ENCODE measurements at places on chromosomes 3 and 15.

- DNase-seq, result peak; percentile 2
Measured at GRCh38 chr15:100255644-100256043, 86.1 kb downstream of the ADAMTS17 start.

DNA sequence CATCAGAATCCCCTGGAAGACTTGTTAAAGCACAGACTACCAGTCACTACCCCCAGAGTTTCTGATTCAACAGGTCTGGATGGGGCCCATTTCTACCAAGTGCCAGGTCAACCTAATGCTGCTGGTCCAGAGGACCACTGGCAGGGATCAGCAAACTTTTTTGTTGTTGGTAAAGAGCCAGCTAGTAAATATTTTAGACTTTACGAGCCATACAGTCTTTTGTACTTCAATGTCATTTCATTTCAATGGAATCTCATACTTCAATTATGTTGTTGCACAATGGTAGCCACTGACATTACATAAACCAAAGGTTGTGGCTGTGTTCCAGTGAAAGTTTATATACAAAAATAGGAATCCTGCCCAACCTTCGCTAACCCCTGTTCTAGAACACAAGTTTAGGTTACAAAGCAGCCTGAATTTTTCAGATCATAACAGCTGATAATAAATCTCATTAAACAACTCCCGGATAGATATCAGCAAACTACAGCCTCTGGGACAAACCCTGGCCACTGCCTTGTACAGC, 28.7 kb downstream of the ULK4 start:
- DNase-seq, result no peak

DNA sequence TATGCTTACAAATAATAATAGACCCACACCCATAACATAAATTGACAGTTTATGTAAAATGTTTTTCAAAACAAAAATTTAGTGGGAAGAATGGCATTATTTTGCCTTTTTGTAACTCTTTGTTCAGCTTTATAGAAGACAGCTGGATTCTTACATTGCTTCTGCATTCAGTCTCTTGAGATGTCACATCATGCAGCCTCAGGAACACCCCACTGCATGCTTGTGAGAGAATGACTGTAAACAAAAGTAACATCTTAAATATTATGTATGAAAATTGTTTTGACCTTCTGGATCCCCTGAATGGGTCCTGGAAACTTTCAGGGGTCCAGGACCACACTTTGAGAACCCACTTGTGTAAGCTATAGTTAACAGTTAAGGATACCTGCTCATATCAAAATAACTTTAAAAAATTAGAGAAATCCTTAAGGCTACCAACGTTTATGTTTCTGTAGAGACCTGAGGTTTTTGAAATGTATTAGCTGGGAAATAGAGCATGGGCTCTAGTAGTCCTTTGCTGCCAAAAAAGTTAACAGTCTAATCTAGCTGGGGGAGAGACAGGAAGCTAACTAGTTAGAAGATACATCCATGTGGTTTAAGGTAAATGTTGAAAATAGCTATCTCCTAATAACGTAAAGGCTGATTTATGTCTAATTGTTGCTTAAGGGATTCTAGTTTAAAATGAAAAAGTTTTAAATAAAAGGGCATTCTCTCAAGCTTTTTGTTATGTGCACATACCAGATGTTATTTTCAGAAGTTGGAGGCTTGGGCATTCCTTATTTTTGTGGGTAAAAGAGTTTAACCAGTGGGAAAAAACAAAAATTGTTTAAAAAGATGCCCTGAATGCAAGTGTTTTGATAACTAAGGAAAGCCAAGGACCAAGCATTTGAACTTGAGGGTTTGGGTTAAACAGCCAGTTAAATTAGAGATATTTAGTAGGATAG, 3.8 kb downstream of the USP3 start:
- no peak for DNase-seq

DNA sequence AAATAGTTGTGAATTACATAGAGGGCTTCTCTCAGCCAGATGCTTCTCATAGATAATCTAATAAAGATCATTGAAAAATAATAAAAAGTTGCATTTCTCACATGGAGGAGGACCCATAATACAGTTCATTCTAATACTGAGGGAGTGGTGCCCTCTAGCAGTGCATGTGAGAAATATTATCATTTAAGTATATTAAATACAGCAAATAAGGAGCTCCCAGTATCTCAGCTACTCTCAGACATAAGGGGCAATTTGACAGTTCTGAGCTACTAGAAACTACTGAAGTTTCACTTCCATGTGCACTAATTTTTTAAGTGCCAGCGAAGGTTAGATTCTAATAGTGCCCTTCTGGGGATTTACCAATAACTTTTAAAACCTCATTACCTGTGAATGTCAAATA, 188.3 kb downstream of the IL5RA start:
- DNase-seq, result no peak

DNA sequence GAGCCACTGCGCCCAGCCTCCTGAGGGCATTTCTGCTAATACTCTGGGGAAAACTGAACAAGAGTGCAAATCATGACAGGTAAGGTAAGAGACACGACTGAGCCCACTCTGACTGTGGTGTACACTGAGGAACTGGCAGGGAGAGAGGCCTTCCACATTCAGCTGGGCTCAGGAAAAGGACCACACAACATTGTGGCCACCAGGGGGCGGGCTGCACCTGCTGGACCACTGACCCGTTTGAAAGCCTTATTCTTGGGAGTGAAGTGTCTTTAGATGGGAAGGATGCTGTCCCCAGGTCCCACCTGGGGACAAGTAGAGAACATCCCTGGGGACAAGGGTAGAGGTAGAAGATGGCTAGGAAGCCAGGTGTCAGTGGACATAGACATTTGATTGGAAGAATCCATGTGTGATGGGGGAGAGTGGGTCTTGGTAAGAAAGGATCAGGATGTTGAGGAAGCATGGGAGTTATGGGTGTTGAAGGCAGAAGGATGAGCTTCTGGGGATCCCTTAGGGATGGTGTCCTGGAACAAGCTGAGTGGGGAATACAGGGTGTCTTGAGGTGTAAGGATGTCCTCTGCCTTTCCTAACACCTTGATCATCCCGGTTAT, 6.2 kb upstream of the CTDSPL start:
- DNase-seq, result peak; percentile 89

DNA sequence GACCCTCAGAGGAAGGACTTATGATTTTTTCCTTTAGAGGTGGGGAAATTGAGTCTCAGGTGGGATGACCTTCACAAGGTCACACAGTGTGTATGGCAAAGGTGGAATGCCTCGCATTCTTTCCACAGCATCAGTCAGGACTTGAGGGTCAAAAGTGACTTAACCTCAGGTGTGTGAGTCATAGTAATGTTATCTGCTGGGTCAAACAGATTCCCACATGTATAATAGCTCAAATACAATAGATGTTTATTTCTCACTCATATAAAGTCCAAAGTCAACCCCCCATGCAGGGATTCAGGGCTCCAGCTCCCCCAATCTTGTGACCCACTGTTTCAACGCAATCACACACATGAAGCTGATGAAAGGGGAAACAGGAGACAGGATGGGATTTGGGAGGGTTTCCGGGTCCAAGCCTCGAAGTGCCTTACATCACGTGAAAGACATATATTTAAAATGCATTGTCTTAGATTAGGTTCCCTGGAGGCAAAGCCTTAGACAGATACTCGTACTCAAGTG, 34.0 kb upstream of the CCDC174 start:
- no peak for DNase-seq

DNA sequence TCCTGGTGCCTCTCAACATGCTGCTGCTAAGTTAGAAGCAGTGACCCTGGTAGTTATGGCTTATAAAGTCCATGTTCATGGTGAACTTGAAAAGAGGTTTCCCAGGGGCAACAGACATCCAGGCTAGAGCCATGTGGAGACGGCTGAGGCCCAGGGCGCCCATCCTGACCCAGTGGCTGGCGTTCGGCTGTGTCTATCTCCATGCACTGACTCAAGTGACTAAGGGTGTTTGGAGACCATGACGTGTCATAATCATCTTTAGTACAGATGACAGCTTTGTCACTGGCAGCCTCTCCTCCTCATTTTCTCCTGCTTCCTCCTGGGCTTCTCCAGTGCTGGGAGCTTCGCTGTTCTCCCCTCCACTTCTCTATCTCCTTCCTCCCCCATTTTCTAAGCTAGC, 287.4 kb upstream of the LYSMD4 start:
- no peak for DNase-seq

DNA sequence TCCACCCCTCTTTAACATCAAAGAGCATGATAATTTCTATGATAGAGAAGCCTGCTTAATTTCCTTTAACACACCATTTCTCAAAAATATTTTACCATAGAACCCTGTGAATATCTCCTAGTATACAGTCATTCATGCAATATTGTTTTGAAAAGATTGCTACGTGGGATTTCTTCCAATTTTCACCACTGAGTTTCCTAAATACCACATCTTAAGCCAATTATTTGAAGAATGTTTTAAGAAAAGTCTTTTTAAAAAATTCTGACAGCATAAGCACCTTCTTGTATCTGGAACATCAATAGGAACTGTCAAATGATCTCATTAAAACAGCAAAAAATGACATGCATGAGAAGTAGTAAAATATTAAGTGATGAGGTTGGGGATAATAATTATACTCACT, 1126.7 kb downstream of the TUSC7 start:
- no peak for DNase-seq

DNA sequence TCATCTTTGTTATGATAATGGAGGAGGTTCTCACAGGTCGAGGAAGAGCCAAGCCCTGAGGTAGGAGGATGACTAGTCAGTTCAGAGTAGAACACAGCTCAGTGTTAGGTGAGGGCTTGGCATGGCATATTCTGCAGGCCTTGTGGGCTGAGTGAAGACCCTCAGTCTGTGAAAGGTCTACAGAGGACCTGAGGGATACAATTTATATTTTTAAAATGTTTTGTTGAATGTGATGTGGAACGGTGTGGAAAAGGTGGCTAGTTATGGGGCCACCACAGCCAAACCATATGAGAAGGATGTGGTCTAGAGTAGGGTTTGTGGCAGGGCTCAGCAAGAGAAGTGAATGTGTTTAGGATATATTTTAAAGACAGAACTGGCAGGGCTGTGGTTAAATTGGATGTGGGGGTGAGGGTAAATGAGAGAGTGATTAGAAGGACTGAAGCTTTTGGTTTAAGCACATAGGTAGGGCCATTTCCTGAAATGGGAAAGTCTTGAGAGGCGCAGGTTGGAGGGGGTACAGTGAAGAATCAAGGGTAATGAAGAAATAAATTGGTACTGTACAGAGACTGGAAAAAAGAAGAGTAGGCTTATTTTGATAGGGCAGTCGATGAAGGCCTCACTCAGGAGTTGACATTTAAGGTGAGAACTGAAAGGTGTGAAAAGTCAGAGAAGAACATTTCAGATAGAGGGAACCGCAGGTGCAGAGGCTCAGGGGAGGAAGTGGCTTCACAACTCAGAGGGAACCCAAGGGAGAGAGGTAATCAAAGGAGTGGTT, 60.5 kb downstream of the SPTSSB start:
- DNase-seq, result peak; percentile 68

DNA sequence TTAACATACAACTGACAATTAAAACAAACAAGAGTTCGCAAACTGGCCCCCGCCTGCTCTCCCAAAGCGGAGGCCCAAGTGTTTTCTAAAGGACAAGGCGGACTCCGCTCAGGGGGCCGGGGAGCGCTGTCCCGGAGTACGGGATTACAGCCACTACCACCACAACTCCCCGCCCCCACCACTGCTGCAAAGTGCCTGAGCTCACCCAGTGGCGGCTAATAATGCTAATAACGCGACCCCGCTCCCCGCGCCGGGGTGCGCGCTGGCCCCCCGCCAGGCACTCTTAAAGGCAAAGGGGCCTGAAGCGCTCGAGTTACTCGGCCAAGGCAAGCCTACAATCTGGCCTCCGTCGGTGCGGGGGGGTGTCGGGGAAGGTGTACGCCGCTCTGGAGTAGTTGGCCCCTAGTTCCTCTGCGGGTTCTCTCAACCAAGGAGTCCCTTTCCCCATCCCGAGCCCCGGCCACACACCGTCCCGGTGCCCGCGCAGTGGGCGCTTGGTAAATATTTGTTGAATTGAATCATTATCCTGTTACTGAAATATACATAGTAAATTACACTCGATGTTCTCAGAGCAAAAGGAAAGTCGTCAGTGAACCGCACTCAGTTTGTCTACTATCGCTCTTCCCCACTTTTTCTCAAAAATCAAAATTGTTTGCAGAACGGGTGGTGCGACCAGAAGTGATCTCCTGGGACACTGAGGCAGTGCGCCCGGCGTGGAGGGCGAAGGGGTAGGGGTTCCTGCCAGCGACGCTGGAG, 827 bp downstream of the WNT5A start:
- no peak for DNase-seq

DNA sequence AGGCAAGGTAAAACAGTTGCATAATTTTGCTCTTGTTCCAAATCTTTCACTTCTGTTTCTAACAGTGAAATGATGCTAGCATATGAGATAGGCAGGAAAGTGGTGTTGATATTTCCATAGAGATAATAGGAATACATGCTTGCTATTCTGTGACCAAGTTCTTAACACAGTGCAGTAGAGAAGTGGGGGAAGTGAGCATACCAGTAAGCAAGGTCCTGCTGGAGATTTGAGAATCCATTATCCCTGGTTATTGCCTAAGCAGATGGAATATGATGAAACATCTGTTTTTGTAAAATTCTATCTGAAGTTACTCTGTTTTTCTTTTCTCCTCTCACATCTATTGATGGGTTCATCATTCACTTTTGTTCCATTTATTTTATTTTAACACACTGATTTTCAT, 28.7 kb downstream of the USP8 start:
- no peak for DNase-seq

DNA sequence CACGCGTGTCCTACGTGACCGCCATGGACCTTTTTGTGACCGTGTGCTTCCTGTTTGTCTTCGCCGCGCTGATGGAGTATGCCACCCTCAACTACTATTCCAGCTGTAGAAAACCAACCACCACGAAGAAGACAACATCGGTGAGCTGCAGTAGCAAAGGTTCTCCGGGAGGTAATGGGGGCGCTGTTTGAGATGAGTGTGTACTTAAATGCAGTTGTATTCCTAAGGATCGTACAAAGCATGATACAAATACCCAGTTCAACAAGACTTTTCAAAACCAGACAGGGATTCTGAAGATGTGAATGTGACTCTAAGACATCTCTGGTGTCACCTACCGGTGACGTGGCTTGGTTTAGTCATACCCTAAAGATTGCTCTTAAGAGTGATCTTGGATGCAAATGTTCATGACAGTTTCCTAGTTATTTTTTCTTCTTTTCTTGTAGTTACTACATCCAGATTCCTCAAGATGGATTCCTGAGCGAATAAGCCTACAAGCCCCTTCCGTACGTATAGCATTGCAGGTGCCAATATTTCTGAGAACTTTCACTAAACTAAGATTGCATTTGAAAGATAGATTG, 556.6 kb downstream of the GABRG3 start:
- no peak for DNase-seq

GRCh38 chr3:17075907-17076306, 191.2 kb downstream of the PLCL2 start:
- DNase-seq, result no peak

GRCh38 chr15:101140697-101141065, 111.2 kb downstream of the CHSY1 start:
- no peak for DNase-seq

DNA sequence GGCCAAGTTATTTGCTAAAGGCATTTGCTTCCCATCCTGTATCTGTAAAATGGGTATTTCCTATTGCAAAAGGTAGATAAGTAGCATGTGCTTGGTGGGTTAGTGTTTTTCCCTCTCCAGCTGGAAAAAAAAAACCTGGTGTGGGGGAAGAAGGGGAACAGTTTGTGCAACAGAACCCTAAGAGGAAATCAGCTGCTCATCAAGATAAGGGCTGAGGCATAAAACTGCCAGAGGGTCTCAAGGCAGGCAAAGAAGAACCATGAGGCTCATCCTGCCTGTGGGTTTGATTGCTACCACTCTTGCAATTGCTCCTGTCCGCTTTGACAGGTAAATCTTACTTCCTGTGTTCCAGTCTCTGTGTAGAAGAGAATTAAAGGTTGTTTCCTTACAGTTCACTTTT, at the start of gene CPA3:
Gene CPA3 (plus strand): TSS at position 248 of the 400 bp plus-strand sequence. CDS start 12 bp downstream, at position 260.
- no peak for DNase-seq

GRCh38 chr3:32630266-32630665, 54.7 kb upstream of the CNOT10 start:
- DNase-seq, result no peak
